ENCODE measurements at places on chromosomes 6 and 20.
A peak's percentile ranks its signal among the peaks of the same experiment; 100 is the strongest.

DNA sequence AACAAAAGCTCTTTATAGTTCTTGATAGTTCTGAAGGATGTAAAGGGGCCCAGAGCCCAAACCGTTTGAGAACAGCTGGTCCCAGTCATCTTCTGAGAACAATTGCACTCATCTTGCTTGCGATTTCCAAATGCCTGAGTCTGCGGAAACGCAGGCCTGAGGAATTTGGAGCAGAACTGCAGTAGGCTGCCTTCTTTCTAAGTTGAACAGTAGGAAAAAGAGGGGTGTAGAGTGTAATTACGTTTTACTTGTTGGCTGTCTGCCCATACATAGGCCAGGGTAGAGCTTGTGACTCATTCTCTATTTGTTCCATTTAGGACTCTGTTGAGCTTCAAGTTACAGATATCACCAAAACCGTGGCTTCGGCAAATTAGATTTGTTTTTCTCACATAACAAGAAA, 42.0 kb upstream of the KIF16B start:
- peak; percentile 87 for DNase-seq

GRCh38 chr6:72374857-72375256, 247.0 kb upstream of the KCNQ5 start:
- no peak for DNase-seq

DNA sequence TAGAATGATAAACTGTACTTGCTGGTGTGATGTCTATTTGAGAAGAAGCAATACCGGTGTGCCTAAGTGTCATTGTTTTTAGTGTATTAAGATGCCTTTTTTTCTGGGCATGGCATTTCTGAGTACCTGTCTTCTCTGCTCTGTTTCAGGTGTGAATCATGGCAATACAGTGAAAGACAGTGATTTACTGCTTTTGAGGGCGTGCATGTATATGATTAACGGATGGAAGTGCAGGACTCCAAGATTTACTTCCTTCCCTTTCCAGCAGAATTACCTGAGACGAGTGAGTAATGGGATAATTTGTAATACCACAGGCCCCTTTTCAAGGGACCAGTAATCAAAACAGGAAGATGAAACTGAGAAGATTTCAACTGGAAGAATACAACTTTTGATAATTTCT, 315.8 kb downstream of the SOX4 start:
- DNase-seq: no peak

GRCh38 chr20:16942756-16943155, 194.6 kb downstream of the OTOR start:
- DNase-seq: peak; percentile 40

DNA sequence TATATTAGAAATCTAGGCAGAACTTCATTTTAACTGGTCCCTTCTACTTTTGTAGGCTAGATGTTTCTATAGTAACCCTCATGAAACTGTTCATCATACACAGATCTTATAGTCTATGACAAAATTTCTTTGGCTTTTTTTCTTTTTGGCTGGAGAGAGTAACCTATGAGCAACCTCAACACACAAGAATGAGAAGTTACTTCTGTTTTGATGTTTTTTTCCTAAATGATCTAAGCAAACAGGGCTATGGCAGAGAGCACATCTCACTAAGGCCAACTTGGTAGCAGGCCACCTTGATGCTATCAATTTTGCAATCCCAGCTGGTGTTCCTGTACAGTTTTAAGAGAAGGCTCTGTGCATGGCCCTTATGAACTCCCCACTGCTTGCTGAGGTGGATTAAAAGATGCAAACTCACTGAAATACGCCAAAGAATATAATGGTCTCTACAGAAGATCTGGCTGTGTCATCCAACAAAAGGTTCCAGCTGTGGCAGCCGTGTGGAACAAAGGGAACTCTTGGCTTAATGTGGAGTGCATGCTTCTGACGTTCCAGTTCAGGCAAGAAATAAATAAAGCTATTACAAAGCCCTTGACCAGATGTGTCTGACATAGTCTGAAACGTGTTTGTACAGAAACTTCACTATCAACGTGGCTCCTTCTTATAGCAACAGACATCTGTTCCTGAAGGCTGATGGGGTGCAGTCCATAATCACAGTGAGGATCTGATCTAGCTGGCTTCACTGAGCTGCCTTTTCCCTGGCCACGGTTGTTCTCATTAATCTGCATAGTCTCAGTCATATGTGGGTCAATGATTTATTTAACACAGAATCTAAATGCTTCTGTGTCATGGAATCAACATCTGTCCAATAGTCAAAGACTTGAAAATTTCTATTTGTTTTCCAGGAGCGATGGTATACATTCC, 481.1 kb downstream of the BMP2 start:
- DNase-seq: peak; percentile 1

DNA sequence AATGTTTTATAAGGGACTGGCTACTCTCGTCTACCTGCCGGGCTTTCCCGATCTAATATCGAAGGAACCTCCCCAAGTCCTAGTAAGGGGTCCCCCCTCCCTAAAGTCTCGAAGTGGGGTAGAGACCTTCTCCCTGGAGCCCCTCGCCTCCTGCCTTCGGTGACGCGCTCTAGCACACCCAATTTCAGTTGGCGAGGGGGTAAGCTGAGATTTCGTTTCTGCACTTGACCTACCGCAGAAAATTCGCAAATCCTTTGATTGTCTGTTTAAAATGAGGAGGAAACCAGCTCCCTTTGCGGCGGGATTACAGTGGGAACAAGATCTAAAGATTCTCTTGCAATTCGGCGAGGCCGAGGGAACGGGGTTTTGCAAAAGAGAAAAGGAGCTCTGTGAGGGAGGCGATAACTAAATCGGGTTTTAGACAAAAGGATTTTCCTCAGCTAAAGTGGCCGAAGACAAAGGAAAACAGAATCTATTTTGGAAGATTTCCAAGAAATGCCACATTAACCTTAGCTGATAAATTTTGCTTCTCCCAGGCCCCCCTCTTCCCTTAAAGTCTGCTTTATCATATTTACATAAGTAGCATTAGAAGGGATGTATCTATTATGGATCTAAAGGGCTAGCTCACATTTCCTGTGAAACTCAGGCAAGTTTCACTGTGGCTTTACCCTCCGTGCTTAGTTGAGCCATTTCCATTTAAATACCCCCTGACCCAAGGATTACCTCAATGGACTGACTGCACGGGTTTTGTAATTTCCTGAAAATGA, 8.4 kb downstream of the SIM1 start:
- no peak for DNase-seq

DNA sequence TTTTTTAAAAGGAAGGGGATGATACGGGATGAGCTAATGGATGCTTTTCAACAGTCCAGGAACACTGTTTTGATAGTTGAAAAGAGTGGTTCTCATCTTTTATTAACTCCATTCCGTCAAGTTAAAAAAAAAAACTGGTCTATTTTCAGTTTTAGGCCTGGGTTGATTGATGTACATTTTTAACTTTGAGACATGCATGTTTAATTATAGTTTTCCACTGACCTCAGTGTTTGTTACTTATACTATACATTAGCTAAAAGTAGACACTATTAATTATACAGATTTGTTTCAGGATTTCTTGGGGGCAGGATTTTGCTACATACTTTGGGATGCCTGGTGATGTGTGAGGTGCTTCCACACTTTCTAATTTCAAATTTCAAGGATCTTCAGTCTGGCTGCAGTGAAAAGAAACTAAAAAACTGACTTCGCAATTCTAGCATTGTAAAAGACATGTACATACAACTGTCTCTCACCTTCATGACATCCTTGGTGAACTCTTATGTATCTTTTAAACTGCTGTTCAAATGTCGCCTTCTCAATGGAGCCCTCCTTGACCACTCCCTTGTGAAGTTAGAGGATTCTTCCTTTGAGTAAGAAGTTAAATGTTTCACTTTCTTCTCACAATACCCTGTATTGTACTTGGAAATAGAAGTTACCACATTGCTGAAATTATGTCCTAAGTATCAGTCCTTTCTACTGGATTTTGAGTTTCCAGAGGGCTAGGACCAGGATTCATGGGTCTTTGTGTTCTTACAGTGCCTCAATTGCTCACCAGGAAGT, 101.7 kb downstream of the TSHZ2 start:
- DNase-seq: peak; percentile 58

- DNase-seq: no peak
These were observed 186.1 kb upstream of the SCGN start for GRCh38 chr6:25465941-25466340.

GRCh38 chr6:166605752-166606151, 19.3 kb upstream of the RAMACL start:
- no peak for DNase-seq

DNA sequence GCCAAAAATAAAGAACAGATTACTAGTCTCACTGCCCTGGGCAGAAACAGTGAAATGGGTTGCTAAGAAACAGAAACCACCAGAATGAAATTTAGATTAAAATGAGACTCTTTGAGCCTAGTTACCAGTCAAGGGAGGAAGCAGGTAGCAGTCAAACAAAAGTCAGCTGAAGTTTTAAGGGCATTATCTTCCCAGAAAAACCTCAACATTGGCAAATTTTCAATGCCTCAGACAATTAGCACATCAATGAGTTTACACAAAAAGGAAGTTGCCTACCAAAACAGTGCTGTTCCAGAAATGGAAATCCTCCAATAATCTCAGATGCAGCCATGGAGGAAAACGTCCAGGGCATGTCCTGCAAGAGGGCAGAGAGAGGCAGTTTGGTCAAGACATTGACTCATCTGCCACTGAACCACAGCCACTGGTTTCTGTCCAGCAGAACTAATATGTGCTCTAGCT, 399.7 kb upstream of the ADGRB3 start:
- no peak for DNase-seq

DNA sequence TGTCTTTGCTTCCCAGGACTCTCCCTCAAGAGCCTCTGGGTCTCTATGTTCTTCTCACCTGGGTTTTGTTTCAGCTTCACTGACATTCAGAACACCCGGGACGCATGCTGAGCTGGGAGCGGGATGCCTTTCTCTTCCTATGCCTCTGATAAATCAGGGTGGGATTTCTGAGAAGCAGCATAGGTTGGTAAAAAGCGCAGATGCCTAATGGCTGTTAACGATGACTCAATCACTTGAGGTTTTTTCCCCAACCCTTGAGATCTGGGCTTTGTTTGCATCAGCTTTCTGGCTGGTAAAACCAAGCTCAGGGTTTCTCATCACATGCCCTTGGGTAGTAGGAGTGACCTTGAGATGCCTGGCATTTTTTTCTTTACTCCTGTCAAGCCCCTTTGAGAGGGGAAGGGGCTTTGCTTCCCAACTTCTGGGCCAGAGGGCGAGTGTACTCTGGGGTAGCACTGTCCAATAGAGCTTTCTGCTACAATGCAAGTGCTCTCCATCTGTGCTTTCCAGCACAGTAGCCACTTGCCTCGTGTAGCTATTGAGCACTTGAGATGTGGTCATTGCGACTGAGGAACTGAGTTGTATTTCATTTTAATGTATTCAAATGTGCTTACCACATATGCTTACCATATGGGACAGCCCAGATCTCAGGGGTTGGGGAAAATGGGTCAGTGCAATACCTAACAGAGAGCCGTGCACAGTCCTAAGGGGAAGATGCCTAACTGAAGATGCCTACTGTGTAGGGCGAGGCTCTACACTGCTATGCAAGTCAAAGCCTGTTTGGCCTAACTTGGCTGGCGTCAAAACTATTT, 69.1 kb downstream of the PPP1R14C start:
- DNase-seq: peak; percentile 79

- DNase-seq: no peak
These were observed 1.3 kb downstream of the NKAIN2 start for GRCh38 chr6:123804787-123805540.

GRCh38 chr6:34745277-34746103, 11.8 kb upstream of the SNRPC start:
- no peak for DNase-seq

- DNase-seq: peak; percentile 73
These were observed 45.5 kb downstream of the EIF2S2 start for GRCh38 chr20:34066476-34067090.

- peak; percentile 88 for DNase-seq
These were observed 58.7 kb upstream of the RIN2 start for GRCh38 chr20:19699180-19699971.

DNA sequence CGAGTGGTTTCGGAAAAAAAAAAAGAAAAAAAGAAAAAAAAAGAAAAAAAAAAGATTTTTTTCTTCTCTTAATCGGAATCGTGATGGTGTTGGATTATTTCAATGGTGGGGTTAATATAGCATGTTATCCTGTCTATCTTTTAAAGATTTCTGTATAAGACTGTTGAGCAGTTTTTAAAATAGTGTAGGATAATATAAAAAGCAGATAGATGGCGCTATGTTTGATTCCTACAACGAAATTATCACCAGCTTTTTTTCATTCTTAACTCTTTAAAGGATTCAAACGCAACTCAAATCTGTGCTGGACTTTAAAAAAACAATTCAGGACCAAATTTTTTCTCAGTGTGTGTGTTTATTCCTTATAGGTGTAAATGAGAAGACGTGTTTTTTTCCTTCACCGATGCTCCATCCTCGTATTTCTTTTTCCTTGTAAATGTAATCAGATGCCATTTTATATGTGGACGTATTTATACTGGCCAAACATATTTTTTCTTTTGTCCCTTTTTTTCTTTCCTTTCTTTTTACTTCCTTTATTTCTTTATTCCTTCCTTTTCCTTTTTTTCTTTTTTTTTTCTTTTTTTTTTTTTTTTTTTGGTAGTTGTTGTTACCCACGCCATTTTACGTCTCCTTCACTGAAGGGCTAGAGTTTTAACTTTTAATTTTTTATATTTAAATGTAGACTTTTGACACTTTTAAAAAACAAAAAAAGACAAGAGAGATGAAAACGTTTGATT, 3.6 kb downstream of the SOX4 start:
- DNase-seq: peak; percentile 57

DNA sequence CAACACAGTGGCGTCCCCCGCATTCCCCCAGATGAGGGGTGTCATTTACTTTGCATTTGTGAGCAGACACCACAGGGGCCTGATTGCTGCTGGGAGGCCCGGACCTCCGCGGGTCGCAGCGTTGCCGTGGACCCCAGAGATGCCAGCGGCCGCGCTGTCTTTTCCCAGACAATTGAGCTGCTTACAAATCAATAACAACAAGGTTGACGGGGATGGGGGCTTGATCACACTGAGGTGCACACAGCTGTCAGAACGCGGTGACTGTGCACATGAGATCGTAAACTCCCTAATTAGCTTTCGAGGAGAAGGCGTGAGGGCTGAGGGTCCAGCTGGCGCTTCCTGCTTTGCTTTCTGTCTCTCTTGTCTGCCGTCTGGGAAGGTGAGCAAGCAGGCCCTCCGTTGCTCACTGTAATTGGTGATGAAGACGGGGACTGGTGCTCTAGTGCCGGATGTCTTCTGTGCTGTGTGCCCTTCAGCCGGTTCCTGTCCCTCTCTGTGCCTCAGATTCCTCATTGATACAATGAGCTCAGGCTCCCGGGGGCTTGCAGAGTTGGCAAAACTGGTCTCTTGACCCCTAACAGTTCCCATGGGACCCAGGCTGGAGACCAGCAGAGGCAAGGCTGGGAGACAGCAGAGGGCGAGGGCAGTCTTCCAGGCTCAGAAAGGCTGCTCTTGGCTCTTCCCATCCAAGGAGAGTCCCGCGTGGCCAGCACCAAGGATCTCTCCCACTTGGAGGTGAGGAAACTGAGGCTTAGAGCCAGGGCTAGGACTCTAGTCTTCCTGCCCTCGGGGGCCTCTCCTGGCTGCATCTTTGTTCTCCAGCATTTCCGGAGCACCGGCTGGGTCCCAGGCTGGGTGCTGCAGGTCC, 126.0 kb upstream of the PMEPA1 start:
- DNase-seq: no peak
